ENCODE measurements at places on chromosomes 3 and 15. TPM values are rescaled to one million over a fixed set of nuclear protein-coding genes. Genes with fewer than 3 reads are reported as not detected.

Gene SNTN
- not detected for total RNA-seq

Gene COL8A1
- total RNA-seq: 324 TPM

Gene ITGA11
- 159 TPM for total RNA-seq

Gene MCF2L2
- total RNA-seq: 0.64 TPM

Gene MUC13
- 0.32 TPM for total RNA-seq

Gene OR5K2
- not detected for total RNA-seq

Gene FGD5
- total RNA-seq: under 0.01 TPM

Gene TRIM42
- total RNA-seq: not detected

Gene IL5RA
- not detected for total RNA-seq

Gene SUSD5
- total RNA-seq: 2.2 TPM

Gene ALDH1L1
- total RNA-seq: 3.9 TPM

Gene SH2D7
- total RNA-seq: not detected

Gene CORO2B
- total RNA-seq: 9.5 TPM

Gene NR1I2
- under 0.01 TPM for total RNA-seq

Gene PDZRN3
- 32.5 TPM for total RNA-seq

Gene ECE2
- total RNA-seq: not detected

Gene CYFIP1
- 108 TPM for total RNA-seq

Gene VEPH1
- total RNA-seq: 10.3 TPM

Gene RTP1
- total RNA-seq: not detected

Gene LRRK1
- 11.6 TPM for total RNA-seq

Gene TMED3
- total RNA-seq: 98.2 TPM

Gene SAXO2
- total RNA-seq: 1.6 TPM

Gene MYO5C
- total RNA-seq: not detected

Gene ASB14
- not detected for total RNA-seq

Gene OR4F6
- not detected for total RNA-seq

Gene DNAH1
- total RNA-seq: 4.8 TPM

Gene GHSR
- not detected for total RNA-seq
